ENCODE measurements at places on chromosomes 13 and 19.

DNA sequence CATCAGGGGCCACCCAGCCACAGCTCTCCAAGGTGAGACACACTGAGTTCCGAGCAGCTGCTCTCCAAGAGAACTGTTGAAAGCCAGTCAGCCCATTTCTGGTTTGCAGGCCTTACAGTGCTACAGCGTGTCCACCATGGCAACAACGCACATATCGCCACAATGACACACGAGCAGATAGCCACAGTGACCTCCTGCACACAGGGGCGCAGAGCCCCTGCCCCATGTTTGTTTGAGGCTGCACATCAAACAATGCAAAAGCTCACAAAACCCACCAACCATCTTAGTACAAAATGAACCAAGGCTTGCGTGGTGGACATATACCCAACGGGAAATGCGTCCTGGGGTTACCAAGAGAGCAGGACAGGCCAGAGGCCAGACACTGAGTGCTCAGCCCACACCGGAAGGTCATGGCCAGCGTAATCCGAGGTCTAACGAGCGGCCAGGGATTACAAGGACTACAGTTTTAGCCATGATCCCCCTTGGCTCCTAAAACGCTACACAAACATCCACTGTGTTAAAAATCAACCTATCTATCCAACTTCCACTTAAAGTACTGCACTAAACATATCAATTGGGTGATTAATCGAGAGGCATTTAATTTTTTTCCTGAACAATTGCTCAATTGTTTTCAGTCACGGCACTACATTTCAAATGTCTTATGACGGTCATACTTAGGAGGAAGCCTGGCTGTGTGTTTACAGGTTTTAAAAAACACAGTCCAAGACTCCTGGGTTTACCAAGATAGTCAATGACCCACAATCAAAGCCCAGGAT, 56.0 kb downstream of the STK24 start:
- no peak for DNase-seq

DNA sequence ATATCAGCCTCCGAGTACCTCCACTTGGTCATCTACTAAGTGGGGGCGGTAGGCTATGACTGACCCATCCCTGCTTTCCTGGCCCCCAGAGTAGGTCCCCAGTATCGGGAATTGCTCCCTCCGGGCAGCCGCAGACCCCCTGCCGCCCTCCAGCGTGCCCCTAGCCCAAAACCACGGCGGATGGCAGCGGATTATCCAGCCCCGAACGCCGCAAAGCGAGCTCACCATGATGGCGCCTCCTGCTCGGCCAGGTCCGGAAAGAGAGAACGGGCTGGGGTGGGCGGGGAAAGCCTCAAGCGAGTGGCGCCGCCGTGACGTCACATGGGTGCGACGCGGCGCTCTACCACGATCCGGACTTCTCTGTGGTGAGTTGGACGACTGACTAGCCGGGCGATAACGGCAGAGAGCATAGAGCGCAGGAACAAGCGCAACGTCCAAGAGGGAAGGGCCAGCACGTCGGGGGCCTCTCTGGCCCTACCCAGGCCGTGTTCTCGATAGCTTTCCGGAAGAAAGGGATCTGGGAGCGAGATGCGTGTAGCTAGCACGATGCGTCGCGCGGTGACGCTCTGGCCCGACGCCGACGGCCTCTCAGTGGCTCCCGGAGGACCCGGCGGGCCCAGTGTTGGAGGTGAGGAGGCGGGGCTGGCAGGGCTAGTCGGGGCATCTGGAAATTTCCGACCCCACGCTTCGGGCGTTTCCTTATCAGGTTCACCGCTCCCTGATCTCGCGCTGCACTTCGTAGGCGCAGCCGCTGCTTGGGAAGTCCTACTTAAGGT, at the start of the genes RPL18 and SPHK2:
RPL18 (minus strand) TSS at position 263 of the 776 bp plus-strand sequence; CDS start at position 228, 35 bp downstream.
SPHK2 (plus strand) TSS at position 591 of the 776 bp plus-strand sequence. CDS start 1,009 bp downstream, outside the sequence.
- peak; percentile 98 for DNase-seq

DNA sequence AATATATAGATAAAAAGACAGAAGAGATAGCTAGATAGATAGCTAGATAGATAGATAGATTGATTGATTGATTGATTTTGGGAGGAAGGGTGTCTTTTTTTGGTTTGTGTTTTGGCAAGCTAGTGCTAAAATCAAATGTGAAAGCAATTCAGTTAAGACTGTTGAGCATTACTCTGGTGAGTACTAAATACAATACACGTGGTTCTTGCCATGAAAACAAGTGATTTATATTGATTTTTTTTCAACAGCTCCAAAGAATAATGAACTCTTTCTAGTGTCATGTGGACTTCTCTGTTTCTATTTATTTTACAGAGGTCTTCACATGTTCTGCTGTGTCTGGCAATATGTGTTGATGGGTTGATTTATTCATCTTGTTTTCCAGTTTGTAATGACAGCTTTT, 172.0 kb downstream of the POU4F1 start:
- no peak for DNase-seq

GRCh38 chr13:25186187-25186586, 14.1 kb upstream of the AMER2 start:
- no peak for DNase-seq

GRCh38 chr13:39035204-39035603, 2.7 kb downstream of the PROSER1 start:
- DNase-seq = no peak

- no peak for DNase-seq
These were observed 2.1 kb downstream of the TEX30 start for GRCh38 chr13:102771298-102772041.

GRCh38 chr19:35518313-35518712, 4.9 kb upstream of the DMKN start:
- no peak for DNase-seq

Data from CD4-positive, alpha-beta T cell treated with Interferon alpha-2 for 1 hour (primary cell).